ENCODE measurements at places on chromosomes 11 and 22.
A peak's percentile ranks its signal among the peaks of the same experiment; 100 is the strongest.

DNA sequence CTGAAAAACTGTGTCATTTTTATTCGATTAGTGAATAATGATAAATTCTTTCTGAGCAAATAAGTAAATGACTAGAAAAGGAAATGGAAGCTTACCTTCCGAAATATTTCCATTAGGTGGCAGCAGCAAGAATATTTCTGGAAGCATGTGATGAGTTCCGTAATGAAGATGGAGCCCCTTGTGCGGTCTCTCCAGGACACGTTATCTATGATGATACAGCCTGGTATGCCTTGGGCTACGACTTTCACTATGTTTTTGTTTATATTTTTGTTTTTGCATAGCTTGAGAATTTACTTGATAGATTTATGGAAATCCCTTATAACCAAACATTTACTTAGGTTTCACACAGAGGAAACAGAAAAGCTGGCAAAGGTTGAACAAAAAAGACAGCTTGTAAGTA, 25.7 kb downstream of the CASP5 start:
- no peak for DNase-seq

DNA sequence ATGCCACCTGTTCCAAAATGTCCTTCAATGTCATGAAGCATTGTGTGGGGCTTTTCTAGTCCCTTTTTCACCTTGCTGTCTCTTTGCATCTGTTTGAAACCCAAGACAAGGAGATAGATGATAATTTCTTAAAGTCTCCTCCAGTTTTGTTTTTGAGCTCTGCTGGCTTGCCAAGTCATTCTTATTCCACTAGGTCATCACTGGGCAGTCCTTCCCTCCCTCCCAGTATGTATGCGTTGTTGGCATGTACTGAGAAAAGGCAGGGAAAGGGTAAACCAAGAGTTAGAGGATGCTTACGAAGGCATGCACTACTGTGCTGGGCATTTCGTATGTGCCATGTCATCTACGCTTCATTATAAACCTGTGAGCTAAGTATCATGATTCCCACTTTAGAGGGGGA, 78.6 kb downstream of the PARVA start:
- DNase-seq: no peak

DNA sequence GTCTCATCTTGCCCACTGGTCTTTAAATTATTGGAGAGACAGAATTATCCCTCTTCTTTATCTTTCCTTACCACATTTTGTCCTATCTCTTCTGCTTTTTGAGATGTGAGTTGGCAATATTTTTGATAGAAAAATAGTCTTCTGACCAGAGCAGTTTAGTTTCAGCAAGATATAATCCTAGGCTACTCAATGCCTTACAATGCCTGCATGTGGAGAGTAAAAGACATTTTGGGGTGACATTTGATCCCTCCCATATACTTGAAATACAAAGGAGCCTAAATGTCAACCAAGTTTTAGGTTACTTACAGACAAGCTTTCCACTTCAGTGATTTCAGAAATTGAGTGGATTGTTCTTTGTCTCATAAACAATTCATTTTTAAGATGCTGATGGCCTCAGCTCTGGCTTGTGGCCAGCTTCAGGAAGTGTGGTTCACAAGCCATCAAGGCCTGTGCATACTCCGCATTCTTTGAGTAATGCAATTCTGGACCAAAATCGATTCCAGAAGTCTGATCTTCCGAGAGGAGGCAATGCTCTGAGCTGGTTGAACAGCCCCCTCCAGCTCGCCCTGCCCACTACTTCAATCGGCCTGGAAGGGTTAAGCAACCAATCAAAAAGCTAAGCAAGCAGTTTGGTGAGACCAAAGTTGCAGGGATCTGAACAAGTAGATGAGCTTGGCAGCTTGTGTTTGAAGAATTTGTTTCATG, 274.4 kb downstream of the BLID start:
- no peak for DNase-seq

GRCh38 chr11:100667449-100667848, 19.6 kb upstream of the ARHGAP42 start:
- no peak for DNase-seq

DNA sequence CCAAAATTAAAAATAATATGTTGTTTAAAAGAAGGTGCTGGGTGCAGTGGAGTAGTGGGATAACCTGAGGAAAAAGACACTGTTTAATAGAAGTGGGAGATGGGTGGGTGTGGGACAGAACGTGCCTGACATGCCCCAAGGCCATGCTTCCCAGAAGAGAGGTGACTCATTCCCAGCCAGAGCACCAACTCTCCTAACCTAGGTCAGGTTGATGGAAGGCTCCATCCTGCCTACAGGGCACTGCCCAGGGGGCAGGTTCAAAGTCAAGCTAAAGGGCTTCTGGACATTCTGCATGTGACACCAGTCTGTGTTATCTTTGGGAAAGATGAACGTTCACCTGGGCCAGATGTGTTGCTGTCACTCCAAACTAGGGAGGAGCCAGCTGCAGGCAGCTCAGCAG, 453.1 kb downstream of the SOX6 start:
- DNase-seq: no peak

GRCh38 chr11:64976651-64977050, 4.7 kb upstream of the MAJIN start:
- no peak for DNase-seq

DNA sequence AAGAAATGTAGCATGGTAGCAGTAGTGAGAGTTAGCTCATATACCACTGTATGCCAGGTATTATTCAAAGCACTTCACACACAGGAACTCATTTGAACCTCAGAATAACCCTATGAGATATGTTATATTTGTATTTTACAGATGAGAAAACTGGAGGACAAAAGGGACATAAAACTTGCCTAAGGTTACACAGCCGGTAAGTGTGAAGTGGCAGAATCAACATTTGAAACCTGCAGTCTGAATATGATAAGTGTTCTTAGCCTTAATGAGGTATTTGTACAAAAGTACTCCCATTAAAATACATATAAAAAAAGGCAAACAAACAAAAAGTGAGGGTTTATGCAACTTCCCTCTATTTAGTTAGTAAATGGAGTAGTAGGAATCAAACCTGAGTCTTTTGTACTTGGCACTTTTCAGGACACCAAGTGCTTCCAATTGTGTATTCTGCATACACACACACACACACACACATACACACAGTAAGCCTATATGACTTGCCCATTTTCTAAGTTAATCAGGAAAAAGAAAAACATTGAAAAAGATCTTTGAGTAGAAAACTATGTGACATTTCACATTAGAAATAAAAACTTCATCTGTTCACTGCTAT, 223.9 kb upstream of the FOLH1 start:
- no peak for DNase-seq

DNA sequence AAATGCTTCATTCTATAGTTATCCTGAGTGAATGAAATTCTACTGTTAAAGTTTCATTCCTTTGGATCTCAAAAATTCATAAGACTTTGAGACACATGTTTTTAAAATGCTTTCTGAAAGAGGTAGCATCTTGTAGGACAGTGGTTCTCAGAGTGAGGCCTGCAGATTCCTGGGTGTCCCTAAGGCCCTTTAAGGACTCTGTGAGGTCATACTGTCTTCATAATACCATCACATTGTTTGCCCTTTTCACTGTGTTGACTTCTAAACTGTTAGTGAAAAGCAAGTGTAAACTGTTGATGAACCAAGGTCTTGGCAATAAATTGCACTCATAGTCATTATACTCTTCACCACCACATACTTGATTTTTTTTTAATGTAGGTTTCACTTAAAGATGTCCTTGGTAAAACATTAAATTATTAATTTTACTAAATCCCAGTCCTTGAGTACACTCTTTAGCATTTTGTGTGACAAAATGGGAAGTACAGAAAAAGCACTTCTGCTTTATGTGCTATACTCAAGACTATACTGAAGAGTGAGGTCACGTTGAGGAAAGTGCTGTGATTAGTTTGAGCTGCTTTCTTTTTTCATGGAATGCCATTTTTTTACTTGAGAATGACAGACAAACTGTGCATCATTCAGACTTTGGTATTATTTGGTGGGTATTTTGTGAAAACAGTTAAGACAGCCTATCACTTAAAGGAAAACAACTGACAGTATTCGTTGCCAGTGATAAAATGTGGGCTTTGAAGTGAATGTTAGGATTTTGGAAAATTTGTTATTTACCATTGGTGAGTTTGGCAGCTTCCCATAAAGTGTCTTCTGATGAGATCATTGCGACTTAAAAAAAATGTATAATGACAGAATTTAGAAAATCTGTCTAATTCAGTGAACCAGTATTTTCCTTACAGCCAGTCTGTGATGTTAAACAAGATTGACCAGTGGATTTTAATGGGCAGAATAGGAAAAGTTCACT, 61.1 kb downstream of the SPECC1L start:
- peak; percentile 23 for DNase-seq

DNA sequence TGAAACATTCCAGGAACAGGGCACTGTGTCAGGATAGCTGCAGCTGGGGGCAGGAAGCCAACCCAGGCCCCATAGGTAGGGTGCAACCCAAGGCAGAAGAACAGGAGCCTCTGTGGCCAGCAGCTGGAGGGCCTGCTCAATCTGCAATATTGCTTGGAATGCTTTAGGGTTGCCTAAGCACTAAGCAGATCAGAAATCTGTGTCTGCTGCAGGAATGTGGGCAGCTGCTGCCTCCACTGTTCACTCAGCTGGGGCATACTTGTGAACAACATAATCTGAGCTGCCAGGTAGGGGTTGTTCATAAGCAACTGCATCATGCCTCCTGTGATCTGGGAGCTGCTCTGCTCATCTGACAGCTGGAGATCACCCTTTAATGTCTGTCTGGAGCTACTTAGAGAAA, 1.7 kb downstream of the UBQLNL start:
- no peak for DNase-seq

- no peak for DNase-seq
Measured at GRCh38 chr22:33232071-33232470, 173.9 kb upstream of the SYN3 start.

DNA sequence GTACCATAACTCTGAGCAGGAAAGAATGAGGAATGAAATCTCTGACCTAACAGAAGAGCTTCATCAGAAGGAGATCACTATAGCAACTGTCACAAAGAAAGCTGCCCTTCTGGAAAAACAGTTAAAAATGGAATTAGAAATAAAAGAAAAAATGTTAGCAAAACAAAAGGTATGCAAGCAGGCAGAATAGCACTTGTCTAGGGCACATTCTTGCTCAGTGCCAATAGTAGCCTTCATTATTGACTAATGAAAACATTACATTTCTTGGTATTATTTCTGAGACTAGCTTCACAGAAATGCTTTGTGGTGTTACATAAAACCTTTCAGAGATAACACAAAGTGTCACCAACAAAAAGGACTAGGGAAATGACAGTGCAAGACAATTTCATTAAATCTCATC, 63.9 kb downstream of the DEUP1 start:
- no peak for DNase-seq

GRCh38 chr11:68691402-68691784, 7.0 kb downstream of the GAL start:
- DNase-seq: no peak

DNA sequence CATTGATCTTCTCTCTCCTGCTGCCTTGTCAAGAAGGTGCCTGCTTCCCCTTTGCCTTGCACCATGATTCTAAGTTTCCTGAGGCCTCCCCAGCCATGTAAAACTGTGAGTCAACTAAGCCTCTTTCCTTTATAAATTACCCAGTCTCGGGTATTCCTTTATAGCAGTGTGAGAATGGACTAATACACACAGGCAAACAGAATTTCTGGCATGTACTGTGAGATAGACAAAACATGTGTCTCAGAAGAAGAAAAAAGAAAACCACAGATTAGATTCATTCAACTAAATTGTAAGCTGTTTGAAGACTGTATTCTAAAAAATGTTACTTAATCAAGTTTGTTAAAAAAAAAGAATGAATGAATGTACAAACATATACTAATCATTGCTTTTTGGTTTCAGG, 1.5 kb upstream of the MMP20 start:
- DNase-seq: no peak

GRCh38 chr11:26557666-26558065, 14.4 kb downstream of the MUC15 start:
- DNase-seq: no peak

GRCh38 chr22:16824716-16825687, at the start of gene XKR3:
TSS of gene XKR3 (minus strand) at chr22:16825411. CDS start at chr22:16808073, 17,338 bp downstream.
- DNase-seq: peak; percentile 81

DNA sequence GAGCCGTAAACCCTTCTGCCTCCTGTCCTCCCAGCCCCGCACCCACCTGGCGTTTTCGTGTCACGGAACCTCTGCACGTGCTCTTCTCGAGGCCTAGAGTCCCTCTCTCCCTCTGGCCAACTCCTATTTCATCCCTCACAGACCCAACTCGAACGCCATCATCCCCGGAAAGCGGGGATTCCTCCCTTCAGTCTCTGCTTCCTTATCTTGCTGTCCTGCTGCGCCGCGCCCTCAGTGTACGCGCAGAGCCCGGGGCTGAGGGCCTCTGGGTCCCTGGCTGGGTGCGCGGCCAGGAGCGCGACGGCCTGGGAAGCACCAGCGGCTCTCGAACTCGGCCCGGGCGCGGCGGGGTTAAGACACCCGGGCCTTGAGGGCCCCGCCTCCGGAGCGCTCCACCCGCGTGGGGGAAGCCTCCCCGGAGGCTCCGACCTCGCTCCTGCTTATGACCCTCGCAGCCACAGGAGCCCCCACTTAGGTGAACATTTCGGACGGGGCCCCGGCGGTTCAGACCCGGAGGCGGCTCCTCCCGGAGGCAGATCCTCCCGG, 398 bp upstream of the ATG16L2 start:
- peak; percentile 74 for DNase-seq

- no peak for DNase-seq
Measured at GRCh38 chr11:100861212-100861611, 174.1 kb downstream of the ARHGAP42 start.
